Mammary microvascular endothelial cell (primary cell): ENCODE measurements at places on chromosomes 2 and 18. TPM values are rescaled to one million over a fixed set of nuclear protein-coding genes. Genes with fewer than 3 reads are reported as not detected.

Gene ASPRV1
- total RNA-seq, result 0.10 and 0.20 TPM in 2 replicates

Gene TNFRSF11A
- total RNA-seq, result 3.6 and 6.2 TPM in 2 replicates

Gene GPR55
- not detected in 2 replicates for total RNA-seq

Gene SNED1
- 3.8 and 4.3 TPM in 2 replicates for total RNA-seq

Gene CHRNA1
- total RNA-seq, result 0.07 and 0.10 TPM in 2 replicates

Gene LAPTM4A
- 86.7 and 102 TPM in 2 replicates for total RNA-seq

Gene GPR45
- total RNA-seq, result not detected in 2 replicates

Gene VIL1
- total RNA-seq, result not detected in 2 replicates

Gene AQP12A
- not detected in 2 replicates for total RNA-seq

Gene GKN2
- total RNA-seq, result 0.20 TPM in 1 of 2 replicates, not detected in the other

Gene ITGA4
- total RNA-seq, result 13.8 and 15.3 TPM in 2 replicates

Gene SGPP2
- total RNA-seq, result not detected in 2 replicates

Gene NDC80
- total RNA-seq, result 30.8 and 33.0 TPM in 2 replicates

Gene AGXT
- total RNA-seq, result not detected in 2 replicates

Gene COPS7B
- total RNA-seq, result 22.3 and 25.9 TPM in 2 replicates

Gene LOXL3
- 0.27 and 0.94 TPM in 2 replicates for total RNA-seq

Gene DPP4
- total RNA-seq, result 20.2 and 20.3 TPM in 2 replicates

Gene CHRND
- not detected in 2 replicates for total RNA-seq

Gene SAP130
- 9.7 and 12.1 TPM in 2 replicates for total RNA-seq

Gene TBR1
- total RNA-seq, result not detected in 2 replicates
